ENCODE measurements at places on chromosomes 3 and 15.

DNA sequence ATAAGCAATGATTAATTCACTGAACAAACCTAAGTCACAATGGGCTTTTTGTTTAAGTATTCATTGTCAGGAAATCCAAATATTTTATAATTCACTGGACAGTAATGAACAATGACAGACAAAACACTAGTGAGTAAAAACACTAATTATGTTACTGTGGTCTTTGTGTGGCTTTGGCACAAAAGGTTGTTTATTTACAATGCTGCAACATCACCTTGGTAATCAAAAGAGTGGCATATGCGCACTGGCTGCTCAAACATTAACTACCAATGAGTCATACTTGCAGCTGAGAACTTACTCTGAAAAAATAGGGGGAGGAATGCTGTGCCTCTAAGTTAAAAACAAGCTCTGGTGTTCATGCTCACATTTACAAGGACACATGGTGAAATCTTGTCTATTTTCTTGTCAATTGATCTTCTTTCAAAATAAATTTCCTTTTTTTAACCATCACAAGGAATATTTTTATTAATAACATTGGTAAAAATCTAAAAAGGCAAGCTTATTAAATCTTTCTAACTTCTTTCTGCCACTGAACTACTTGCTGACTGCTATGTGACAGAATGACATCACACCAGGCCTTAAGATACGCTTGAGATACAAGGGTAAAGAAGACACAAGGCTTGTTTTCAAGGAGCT, 85.2 kb upstream of the PPIB start:
- no peak for DNase-seq

DNA sequence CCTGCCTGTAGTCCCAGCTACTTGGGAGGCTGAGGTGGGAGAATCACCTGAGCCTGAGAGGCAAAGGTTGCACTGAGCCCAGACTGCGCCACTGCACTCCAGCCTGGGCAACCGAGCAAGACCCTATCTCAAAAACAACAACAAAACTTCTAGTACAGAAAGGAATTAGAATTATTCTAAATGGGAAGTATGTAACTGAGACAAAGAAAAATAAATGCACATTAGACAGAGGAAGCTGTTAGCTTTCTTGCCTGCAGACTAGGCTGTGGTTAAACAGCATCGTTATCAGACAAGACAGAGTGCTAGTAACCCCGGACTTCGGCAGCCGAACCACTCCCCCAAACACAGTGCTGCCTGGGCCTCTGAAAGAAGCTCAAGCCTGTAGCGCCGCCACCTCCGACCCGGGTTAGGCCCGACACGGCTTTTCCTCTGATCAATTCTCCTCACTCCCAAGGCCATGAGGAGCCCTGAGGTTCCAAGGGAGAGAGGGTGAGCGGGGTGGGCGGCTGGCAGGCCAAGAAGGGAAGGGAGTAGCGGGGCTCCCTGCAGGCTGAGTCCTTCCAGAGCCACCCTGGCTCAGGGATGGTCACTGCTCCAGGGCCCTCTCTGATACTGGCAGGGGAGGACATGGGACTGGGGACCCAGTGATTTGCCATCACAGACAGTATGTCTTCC, 44.8 kb upstream of the MUC4 start:
- DNase-seq: no peak

DNA sequence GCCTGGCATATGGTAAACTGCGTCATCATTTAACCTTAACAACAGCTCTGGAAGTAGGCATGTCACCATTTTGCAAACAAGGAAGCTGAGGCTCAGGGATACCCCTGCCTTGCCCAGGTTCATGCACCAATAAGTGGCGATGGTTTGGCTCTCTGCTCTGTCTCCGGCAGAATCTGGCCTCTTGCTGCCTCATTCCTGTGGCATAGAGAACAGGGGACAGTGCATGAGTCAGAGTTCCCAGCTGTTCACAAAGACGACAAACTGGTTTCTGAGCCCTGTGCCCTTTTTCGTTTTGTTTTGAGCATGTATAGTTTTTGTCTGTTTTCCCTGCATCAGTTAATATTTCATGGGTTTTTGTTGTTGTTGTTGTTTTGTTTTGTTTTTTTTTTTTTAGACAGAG, 236.8 kb downstream of the OPA1 start:
- no peak for DNase-seq

- DNase-seq: no peak
Measured at GRCh38 chr3:195425849-195426248, 17.0 kb downstream of the ACAP2 start.

DNA sequence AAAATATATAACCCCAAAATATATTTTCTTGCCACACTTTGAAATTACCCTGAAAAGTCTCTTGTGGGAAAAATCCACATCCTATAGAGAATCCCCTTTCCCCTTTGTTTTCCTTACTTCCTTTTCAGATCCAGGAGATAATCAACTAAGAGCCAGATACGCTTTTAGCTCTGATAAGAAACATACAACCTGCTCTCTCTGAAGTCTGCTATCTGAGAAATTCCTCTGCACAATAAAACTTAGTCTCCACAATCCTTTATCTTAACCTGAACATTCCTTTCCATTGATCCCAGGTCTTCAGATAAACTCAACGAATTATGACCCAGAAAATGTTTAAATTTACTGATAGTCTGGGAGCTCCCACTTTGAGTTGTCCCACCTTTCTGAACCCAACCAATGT, 233.4 kb upstream of the SETMAR start:
- no peak for DNase-seq

DNA sequence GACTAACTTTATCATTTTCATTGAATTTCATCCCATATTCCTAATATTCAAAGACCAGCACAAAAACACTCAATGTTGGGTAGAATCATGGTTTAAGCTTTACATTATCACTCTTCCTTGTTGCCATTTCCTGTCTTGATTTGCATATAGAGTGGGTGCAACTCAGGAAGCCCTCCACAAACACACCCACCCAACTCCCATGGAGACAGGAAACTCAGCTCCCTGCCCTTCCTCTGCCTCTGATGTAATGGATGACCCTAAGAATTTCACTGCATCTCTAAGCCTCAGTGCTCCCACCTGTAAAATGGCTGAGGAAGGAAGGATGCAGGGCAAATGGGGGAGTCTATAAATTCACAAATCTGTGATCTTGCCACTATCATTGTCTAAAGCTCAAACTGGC, 98.1 kb upstream of the BFSP2 start:
- DNase-seq: no peak

DNA sequence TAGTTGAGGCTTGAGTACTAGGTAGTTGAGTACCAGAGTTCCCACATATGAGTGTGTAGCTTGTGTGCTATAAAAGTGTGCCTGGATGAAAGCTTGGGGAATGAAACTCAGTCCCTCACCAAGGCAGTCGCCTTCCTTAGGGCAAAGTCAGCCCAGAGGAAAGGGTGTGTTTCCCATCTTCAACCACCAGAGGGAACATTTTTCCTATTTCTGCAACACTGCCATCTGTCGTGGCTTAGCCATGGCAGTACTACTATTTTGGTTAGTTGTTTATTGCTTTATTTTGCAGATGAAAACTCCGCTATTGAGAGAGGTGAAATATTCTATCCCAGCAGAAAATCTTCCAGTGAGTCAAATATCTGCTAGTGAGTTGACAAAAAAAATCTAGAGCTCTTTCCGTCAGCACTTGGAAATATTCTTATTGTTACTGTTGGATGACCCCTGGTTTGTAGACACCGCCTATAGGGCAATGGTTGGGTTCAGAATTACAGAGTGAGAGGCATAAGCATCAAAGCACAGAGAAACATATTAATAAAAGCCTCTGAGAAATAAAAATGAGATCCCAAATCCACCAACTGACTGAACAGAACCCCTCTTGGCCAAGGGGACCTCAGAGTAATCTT, 239.9 kb downstream of the CPNE4 start:
- DNase-seq: peak; percentile 58

GRCh38 chr15:81337713-81338157, 13.8 kb upstream of the STARD5 start:
- no peak for DNase-seq

DNA sequence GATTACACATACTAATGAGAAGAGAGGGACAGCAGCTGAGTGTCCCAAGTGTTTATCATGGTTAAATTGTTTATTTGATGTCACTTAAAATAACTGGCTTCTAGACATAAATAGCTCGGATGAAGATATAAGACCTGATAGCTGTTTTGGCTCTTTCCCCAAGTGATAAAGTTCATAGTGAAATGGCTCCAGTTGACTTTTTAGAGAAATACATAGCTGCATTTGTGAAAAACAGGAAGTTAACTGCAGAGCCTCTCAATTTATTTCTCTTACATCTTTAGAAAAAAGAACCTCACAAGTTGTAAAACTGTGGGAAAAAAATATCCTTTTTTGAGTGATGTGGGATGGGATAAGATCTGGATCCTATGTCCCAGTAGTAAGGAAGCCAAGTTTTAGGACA, 332.9 kb upstream of the RASGRP1 start:
- no peak for DNase-seq

DNA sequence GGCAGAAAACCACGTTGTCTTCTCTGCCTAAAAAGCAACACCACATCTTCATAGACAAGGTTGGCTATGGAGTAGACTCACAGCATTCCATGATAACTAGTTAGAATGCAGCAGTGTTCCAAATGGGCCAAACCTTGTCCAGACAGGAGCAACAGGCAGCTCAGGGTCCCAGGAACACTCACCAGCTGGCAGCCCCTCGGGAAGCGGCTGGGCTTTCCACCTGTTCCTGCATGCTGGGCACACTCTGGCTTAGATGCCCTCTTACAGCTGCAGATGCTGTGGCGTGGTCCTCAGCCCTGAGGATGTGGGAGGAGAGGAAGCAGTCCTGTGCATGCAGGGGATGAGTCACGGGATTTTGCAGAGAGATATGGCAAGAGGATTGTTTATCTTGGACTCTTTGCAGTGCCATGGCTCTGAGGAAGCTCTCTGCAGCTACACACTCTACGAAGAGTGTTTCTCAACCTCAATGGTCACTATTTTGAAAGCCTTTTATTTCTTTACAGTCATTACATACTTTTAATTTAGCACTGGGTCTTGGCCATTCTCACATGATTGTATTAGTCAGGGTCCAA, 11.3 kb downstream of the NRROS start:
- no peak for DNase-seq

GRCh38 chr15:57819646-57820045, 113.1 kb downstream of the POLR2M start:
- no peak for DNase-seq

DNA sequence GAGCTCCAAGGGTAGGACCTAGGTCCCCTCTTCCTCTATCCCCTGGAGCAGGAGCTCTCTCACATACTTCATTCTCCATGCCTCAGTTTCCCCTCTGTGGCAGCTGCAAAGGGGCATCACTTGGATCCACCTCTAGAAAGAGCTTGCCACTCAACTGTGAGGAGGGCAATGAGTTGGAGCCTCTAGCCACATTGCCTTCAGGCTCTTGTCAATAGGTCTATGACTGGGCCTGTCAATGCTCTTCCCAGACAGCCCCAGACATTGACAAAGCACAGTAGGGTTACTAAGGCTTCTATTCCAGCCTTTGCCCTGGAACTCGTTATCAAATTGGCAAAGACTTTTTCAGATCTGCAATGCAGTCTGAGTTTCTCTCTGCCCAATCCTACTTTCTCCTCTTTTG, 4.4 kb upstream of the VIPR1 start:
- DNase-seq: no peak

GRCh38 chr3:110031975-110032374, 694.6 kb upstream of the DPPA4 start:
- no peak for DNase-seq

DNA sequence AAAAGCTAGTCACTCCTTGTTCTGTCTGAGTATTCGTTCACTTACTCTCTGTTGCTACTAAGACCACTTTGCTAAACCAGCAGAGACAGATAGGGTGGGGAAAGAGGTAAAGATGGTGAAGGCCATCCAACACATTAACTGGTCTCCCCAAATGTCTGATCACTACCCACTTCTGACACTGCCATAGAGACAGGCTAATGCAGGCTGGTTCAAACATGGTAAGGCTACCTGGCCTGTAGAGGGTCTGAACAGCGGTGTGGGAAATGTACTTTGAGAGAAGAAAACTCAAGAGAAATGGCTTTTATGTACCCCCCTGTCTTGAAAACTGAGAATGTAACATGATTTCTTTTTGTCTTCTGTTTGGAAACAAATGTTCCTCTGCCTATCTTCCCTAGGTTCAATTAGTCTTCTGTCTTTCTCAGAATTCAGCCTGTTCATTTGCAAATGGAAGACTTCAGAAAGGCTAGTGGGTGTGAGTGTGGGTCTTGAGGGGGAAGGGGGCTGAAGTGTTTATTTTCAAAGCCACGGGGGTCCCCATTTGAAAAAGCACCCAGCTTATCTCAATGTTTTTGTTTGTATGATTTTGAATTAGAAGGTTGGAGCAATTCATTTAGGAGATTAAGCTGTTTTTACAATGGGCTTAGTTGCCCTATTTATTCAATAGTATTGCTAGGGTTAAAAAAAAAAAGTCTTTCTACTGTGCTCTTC, 15.8 kb downstream of the ALDH1A2 start:
- DNase-seq: no peak

GRCh38 chr3:139020036-139020867, 474 bp downstream of the PRR23B start:
- no peak for DNase-seq

DNA sequence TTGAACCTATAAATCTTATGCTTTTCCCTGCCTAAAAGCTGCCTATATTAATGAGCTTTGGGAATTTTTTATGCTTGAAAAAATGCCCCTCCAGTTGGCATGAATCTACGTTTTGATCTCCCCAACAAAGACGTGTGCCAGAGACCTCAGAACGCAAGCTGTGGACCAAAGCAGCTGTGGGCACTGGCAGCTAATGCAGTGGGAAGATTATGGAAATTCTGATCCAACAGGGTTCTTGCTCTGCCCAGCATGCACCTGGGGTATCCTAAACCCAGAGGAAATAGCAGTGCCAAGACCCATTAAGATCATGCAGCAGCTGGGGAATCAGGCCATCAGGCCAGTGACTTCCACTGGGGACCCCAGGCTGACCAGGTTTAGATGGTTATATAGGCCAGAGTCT, 423.0 kb downstream of the ZBBX start:
- no peak for DNase-seq

GRCh38 chr15:67556976-67557570, 14.6 kb downstream of the MAP2K5 start:
- no peak for DNase-seq

DNA sequence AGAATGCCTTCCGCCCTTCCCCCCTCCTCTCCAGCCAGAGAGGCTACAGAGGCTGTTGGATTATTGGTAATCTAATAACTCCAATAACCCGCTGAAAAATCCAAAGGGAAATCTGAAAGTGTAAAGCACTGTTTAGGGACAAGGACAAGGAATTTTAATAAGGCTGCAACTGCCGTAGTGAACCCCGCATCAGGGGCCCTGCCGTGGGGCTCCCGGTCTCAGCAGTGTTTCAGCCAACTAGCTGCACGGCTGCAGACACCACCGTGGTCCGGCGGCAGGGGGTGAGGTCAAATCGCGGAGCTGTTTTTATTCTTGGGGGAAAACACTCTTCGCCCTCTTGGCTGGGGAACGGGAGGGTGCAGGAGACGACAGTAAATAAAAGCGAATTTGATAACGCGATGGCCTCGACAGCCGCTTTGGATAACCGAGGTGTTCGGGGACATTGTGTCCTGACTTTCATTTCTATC, 6.1 kb downstream of the BCL6 start:
- DNase-seq: peak; percentile 50

Measured in endothelial cell (in vitro differentiated cells).